Fibroblast of lung (primary cell): ENCODE measurements at places on chromosomes 7 and 10. TPM values are rescaled to one million over a fixed set of nuclear protein-coding genes. Genes with fewer than 3 reads are reported as not detected.

Gene MEOX2
- 0.50 and 1.5 TPM in 2 replicates for total RNA-seq

Gene GPER1
- total RNA-seq: 1.5 and 2.3 TPM in 2 replicates

Gene CAMK2B
- 0.17 and 0.26 TPM in 2 replicates for total RNA-seq

Gene MMS19
- total RNA-seq: 43.7 and 64.7 TPM in 2 replicates

Gene SRRT
- 29.3 and 32.0 TPM in 2 replicates for total RNA-seq

Gene KLF14
- under 0.01 TPM in 2 replicates for total RNA-seq

Gene FEZF1
- not detected in 2 replicates for total RNA-seq

Gene ANXA8L1
- not detected in 2 replicates for total RNA-seq

Gene MTG1
- 22.1 and 23.9 TPM in 2 replicates for total RNA-seq

Gene OR13A1
- total RNA-seq: not detected in 2 replicates

Gene VIPR2
- total RNA-seq: under 0.01 TPM in 1 of 2 replicates, not detected in the other

Gene CLRN3
- total RNA-seq: not detected in 2 replicates

Gene EVX1
- total RNA-seq: not detected in 2 replicates

Gene SAP25
- total RNA-seq: not detected in 2 replicates

Gene UBE2D1
- 11.6 and 12.1 TPM in 2 replicates for total RNA-seq

Gene MBL2
- total RNA-seq: not detected in 2 replicates

Gene C1QL3
- total RNA-seq: 0.17 TPM in 1 of 2 replicates, not detected in the other

Gene AGAP5
- total RNA-seq: 1.8 and 3.1 TPM in 2 replicates

Gene PVRIG
- total RNA-seq: not detected in 2 replicates

Gene LMTK2
- total RNA-seq: 6.9 TPM in 2 replicates

Gene PDZD7
- total RNA-seq: 1.3 TPM in 2 replicates

Gene GSDME
- total RNA-seq: 40.1 and 57.1 TPM in 2 replicates

Gene LRMDA
- 1.0 and 2.0 TPM in 2 replicates for total RNA-seq

Gene MCM10
- total RNA-seq: 0.51 and 0.83 TPM in 2 replicates

Gene ANKRD61
- 0.17 and 0.26 TPM in 2 replicates for total RNA-seq

Gene C10orf143
- total RNA-seq: 0.51 and 2.0 TPM in 2 replicates

Gene PCDH15
- under 0.01 and 0.26 TPM in 2 replicates for total RNA-seq

Gene BMPER
- 12.2 and 28.2 TPM in 2 replicates for total RNA-seq

Gene H2AZ2
- total RNA-seq: 121 and 230 TPM in 2 replicates

Gene ZNF467
- 1.0 and 1.3 TPM in 2 replicates for total RNA-seq

Gene CHN2
- 0.33 and 1.3 TPM in 2 replicates for total RNA-seq

Gene SPDYE2
- total RNA-seq: not detected in 2 replicates

Gene SMARCD3
- total RNA-seq: 23.8 and 27.0 TPM in 2 replicates

Gene ZNF107
- 1.0 and 1.7 TPM in 2 replicates for total RNA-seq

Gene TFEC
- total RNA-seq: under 0.01 and 0.17 TPM in 2 replicates

Gene CYP51A1
- total RNA-seq: 343 and 784 TPM in 2 replicates

Gene ZCWPW1
- 2.8 and 4.1 TPM in 2 replicates for total RNA-seq

Gene NKX2-3
- total RNA-seq: not detected in 2 replicates

Gene NPY
- total RNA-seq: not detected in 2 replicates

Gene GTF2IRD1
- total RNA-seq: 10.0 and 14.7 TPM in 2 replicates

Gene LHFPL3
- not detected in 2 replicates for total RNA-seq

Gene MMP21
- 0.17 and 0.26 TPM in 2 replicates for total RNA-seq

Gene SDK1
- total RNA-seq: 3.6 and 8.6 TPM in 2 replicates

Gene PDE6C
- total RNA-seq: not detected in 2 replicates

Gene HSPB1
- total RNA-seq: 36.2 and 70.0 TPM in 2 replicates

Gene RSPH10B2
- total RNA-seq: 0.51 and 0.66 TPM in 2 replicates

Gene CHST12
- total RNA-seq: 1.5 and 3.5 TPM in 2 replicates

Gene MSMB
- total RNA-seq: not detected in 2 replicates

Gene LAMB1
- total RNA-seq: 440 and 516 TPM in 2 replicates

Gene CCDC172
- total RNA-seq: not detected in 2 replicates

Gene FOXL3
- not detected in 2 replicates for total RNA-seq

Gene OR2A7
- 0.26 and 0.50 TPM in 2 replicates for total RNA-seq

Gene UTF1
- total RNA-seq: not detected in 2 replicates

Gene VWA2
- total RNA-seq: under 0.01 and 0.17 TPM in 2 replicates

Gene ERLIN1
- 39.0 and 52.8 TPM in 2 replicates for total RNA-seq

Gene TRIM50
- not detected in 2 replicates for total RNA-seq

Gene LRRTM3
- not detected in 2 replicates for total RNA-seq

Gene LRGUK
- total RNA-seq: under 0.01 and 0.17 TPM in 2 replicates

Gene ACTR3C
- 0.50 and 2.6 TPM in 2 replicates for total RNA-seq
